ENCODE measurements at places on chromosomes 5 and 9. TPM values are rescaled to one million over a fixed set of nuclear protein-coding genes. Genes with fewer than 3 reads are reported as not detected.

- DNase-seq: peak; percentile 63
These were observed 34.3 kb upstream of the RPS23 start for GRCh38 chr5:82312373-82312856.

DNA sequence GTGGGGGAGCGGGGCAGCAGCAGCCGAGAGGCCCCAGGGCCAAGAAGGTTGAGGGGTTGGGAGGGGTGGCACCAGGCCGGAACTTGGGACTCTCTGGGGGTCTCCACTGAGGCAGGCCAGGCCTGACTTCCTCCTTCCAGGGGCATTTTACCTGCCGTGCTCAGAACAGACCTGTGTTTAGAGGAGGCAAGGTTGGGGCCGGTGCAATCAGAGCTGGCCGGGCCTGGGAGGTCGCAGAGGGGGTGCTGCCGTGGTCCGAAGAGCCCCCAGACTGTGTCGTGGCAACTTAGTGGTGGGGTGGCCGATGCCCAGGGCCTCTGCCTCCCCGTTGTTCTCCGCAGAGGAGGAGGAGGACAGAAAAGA, 21.8 kb downstream of the GLT6D1 start:
- no peak for DNase-seq

GRCh38 chr5:76732405-76733048, 16.6 kb downstream of the F2R start:
- no peak for DNase-seq

- DNase-seq: no peak
These were observed 363 bp downstream of the ZNF454 start for GRCh38 chr5:178941361-178941760.

DNA sequence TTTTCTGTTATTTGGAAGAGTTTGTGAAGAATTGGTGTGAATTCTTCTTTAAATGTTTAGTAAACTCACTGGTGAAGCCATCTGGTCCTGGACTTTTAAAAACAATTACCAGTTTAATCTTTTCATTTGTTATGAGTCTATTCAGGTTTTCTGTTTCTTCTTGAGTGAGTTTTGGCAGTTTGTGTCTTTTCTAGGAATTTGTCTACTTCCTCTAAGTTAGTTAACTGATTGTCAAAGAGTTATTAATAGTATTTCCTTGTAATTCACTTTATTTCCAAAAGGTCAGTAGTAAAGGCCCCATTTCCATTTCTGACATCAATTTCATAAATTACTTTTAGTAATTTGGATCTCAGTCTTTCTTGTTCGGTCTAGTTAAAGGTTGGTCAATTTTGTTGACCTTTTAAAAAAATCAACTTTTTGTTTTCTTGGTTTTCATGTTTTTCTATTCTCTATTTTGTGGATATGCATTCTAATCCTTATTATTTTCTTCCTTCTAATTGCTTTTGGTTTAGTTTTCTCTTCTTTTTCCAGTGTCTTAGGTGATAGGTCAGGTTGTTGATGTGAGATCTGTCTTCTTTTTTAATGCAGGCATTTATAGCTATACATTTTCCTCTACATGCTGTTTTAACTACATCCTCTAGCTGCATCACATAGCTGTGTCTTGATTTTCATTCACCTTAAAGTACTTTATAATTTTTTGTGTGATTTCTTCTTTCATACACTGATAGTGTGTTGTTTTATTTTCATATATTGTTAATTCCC, 7.3 kb upstream of the SMIM3 start:
- DNase-seq: no peak

PCDHA9 gene
- total RNA-seq: 0.02 TPM

DNA sequence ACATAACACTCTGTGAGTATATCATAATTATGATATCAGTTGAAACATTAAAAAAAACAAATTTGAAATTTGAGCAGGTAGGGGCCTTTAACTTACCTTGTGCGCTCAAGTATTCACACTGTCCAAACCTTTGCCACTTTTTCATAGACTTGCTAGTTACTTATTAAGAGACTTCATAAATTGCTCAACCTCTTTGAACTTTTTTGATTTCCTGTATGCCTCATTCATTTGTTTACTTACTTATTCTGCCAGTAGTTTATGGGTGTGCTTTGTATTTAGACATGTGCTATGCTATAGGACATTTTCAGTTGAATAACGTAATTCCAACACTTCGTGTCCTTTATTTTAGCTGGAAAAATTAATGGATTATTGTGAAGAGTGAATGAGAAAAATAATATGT, 204.8 kb downstream of the HCN1 start:
- no peak for DNase-seq

DNA sequence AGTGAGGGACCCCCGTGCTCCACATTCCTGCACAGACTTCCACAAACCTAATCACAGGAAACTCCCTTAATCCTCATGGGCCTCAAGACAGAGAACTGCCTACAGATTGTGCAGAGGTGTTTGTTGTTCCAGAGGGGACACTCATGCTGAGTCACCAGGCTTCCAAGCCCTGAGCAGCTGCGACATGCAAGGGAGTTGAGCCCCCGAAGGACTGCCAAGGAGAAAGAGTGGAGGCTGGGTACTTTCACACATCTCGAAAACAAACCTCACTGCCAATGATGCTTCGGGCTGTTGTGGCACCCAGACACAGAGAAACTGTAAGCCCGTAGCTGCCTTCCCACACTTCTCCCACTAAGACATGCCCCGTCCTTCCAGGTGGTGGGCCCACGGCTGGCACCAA, 480.8 kb downstream of the CDH12 start:
- peak; percentile 50 for DNase-seq

DNA sequence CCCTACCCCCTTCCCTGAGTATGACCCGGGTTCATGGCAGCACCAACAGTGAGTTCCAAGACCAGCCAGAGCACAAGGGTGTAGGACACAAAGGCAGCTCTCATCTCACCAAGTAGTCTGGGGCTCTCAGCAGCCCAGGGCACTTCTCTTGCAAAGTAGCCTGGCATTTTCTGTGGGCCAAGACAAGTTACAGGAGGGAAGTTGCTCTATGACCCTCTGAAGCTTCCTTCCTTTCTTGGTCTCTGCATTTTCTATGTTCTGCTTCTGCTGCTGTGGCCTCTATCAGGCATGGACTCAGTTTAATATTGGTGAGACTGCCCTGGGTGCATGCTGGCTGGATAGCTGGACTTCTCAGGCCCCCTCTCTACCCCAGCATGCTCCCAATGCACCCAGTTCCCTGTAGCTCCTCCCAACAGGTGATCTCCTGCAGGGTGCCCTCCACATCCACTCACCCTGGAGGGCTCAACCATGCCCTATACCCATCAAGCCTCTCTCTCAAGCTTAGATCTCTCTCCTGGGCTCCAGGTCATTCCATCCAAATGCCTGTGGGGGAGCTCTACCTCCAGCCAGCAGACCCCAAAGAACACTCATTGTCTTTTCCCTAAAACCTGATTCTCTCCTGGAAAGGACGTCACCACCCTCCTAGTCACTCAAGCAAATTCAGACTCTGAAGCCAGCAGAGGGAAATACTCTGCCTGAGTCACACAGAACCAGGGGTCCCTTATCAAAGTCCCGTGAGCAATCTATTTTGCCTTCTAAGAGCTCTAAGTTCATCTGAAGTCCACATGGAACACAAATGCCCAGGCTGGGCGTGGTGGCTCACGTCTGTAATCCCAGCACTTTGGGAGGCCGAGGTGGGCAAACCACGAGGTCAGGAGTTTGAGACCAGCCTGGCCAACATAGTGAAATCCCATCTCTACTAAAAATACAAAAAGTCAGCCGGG, 13.8 kb downstream of the TBC1D2 start:
- no peak for DNase-seq

ARID3C gene
- 0.13 TPM for total RNA-seq

GRCh38 chr5:122736086-122736845, 38.6 kb upstream of the SNX2 start:
- no peak for DNase-seq

DNA sequence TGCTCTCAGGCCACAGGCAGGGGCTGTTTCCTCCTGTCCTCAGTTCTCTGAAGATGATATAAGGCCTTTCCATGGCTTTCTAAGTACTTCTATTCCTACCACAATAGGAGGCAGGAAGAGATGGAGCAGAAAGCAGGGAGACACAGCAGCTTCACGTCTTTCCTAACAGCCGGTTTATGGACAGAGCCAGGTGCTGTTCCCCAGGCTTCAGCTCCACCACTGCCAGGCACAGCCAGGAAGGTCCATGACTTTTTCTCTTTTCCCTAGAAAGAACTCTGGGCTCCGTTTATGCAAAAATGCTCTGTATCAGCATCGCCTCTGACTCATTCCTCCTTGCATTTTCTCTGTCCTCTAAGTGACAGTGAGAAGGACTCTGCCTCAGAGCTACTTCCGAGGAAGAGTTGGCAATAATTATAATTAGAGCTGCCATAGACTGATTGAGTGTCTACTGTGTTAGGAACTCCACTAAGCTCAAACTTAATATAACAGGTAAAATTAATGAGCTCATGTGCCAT, 478.5 kb downstream of the RASEF start:
- peak; percentile 89 for DNase-seq

GRCh38 chr9:119092125-119092524, 277.1 kb downstream of the BRINP1 start:
- DNase-seq: no peak

GRCh38 chr9:136664000-136664915, 1.5 kb downstream of the EGFL7 start:
- no peak for DNase-seq

- DNase-seq: no peak
These were observed 58.5 kb downstream of the CNTRL start for GRCh38 chr9:121133104-121133816.

GRCh38 chr9:101387871-101388506, 3.2 kb upstream of the BAAT start:
- DNase-seq: peak; percentile 29

GRCh38 chr5:9343146-9343850, 202.6 kb downstream of the SEMA5A start:
- no peak for DNase-seq

IL4 gene
- not detected for total RNA-seq

TYRP1 gene
- total RNA-seq: 0.04 TPM

TAF1L gene
- total RNA-seq: not detected

GRCh38 chr5:139998837-139999236, 44.3 kb downstream of the NRG2 start:
- no peak for DNase-seq

GRCh38 chr5:82593481-82593880, 315.3 kb upstream of the RPS23 start:
- DNase-seq: no peak

DNA sequence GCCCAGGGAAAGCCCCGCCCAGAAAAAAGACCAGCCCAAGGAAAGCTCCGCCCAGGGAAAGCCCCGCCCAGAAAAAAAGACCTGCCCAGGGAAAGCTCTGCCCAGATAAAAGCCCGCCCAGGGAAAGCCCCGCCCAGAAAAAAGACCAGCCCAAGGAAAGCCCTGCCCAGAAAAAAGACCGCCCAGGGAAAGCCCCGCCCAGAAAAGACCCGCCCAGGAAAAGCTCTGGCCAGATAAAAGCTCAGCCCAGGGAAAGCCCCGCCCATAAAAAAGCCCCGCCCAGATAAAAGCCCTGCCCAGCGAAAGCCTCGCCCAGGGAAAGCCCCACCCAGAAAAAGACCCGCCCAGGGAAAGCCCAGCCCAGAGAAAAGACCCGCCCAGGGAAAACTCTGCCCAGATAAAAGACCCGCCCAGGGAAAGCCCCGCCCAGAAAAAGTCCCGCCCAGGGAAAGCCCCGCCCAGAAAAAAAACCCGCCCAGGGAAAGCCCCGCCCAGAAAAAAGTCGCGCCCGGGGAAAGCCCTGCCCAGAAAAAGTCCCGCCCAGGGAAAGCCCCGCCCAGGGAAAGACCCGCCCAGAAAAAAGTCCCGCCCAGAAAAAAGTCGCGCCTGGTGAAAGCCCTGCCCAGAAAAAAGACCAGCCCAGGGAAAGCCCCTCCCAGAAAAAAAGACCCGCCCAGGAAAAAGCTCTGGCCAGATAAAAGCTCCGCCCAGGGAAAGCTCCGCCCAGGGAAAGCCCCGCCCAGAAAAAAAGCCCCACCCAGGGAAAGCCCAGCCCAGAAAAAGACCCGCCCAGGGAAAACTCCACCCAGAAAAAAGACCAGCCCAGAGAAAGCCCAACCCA, 11.9 kb downstream of the GRIN1 start:
- peak; percentile 96 for DNase-seq

DNA sequence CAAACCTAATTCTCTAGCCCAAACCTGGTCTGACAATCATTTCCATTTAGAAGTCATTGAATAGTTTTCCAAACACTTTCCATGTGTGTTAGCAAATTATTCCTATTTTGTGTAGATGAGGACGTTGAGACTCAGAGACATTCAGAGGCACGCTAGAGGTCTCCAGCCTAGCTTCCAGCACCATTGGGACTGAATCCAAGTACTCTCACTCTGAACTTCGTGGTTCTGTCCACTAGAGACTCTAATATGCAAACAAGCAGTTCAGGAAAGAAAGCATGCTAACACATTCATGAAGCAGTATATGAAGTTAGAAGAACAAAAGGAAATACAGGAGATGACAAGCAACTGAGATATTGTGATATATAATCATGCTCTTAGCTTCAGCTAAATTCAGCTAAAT, 354.8 kb downstream of the NTRK2 start:
- DNase-seq: no peak

DNA sequence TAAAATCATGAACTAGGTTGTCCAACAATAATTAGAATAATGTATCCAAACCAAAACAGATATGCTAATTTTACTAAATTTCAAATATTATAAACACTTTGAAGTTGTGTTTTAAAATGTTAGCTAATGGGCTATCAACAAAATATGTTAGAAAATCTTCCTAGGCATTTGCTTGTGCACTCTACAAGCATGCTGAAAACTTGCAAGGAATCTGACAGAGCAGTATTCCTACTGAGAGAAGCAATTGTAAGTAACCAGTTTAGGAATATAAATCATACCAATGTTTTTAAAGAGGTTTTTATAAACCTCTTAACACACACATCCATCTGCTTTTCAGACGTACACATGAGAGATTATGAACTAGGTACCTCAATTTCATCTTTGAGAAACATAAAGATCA, 228.4 kb upstream of the TBCA start:
- DNase-seq: no peak

DNA sequence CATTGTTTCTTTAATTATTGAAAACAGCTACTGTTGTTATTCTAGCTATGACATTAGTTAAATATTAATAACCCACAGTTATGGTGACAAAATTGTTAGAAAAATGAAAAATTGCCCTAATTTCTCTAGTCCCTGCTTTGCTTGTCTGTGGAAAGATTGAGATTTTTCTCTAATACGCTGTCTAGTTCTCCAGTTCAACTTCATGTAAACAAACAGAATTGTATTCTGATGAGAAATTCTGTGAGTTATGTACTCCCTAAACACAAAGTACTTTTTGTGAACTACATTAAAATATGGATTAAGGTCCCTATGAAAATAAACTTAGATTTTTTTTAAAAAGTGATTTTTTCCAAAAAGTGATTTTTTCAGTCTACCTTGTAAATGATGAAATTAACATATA, 8.7 kb downstream of the SLF1 start:
- DNase-seq: no peak

GRCh38 chr9:75149841-75150241, 61.5 kb downstream of the OSTF1 start:
- no peak for DNase-seq

- DNase-seq: no peak
These were observed 17.9 kb upstream of the LHX6 start for GRCh38 chr9:122246666-122247065.

Data from SJCRH30 (cell line).